PC-9 (cell line): ENCODE measurements at places on chromosomes 2 and 18. TPM values are rescaled to one million over a fixed set of nuclear protein-coding genes. Genes with fewer than 3 reads are reported as not detected.
A peak's percentile ranks its signal among the peaks of the same experiment; 100 is the strongest.

ASNSD1 gene
- 14.8 TPM in 2 replicates for total RNA-seq

MOGAT1 gene
- 0.35 and 0.65 TPM in 2 replicates for total RNA-seq

DNA sequence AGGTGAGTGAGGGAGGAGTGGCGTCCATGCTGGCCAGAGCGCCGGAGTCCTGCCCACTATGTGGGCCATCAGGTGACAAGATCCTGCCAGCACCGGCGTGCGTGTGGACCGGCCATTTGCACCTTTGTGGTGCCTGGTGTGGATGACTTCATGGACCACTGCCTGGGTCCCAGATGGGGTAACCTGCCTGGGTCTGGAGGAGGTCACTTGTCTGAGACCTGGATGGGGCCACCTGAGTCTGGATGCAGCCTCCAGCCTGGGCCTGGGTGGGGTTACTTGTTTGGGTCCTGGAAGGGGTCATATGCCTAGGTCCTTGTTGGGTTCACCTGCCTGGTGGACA, 299.6 kb downstream of the NDUFA10 start:
- no peaks in the 10 kb centered on the region for H3K36me3 ChIP-seq
- H3K4me1 ChIP-seq = no peaks in the 10 kb centered on the region
- DNase-seq = no peak
- no peak overlapping the region for H3K4me3 ChIP-seq

ZNG1B gene
- total RNA-seq = 37.5 and 42.2 TPM in 2 replicates

- H3K27me3 ChIP-seq = no peaks in the 10 kb centered on the region
- H3K36me3 ChIP-seq = no peaks in the 10 kb centered on the region
- no peak overlapping the region for H3K4me3 ChIP-seq
- no peak overlapping the region for H3K27ac ChIP-seq
Measured at GRCh38 chr18:34600158-34600557, 109.9 kb upstream of the DTNA start.

PCARE gene
- total RNA-seq = not detected in 2 replicates

DNA sequence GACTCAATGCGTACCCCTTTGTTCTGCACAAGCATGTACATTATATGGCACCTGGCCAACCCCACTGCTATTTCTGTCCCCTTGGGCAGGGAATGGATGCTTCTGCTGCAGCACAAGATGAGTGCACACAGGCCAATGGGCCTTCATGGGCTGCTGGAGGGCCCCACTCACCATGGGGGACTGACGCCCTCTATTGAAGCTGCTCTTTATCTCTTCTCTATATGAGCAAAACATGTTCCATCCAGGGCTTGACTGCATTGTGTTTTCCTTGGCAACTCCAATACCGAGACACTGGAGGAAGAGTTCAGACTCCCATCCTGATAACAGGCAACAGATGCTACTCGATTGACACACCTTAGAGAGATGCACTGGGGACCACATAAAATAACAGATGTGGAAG, 251.6 kb upstream of the NCKAP5 start:
- no peak overlapping the region for H3K4me3 ChIP-seq
- no peaks in the 10 kb centered on the region for H3K36me3 ChIP-seq
- no peak for DNase-seq
- H3K27me3 ChIP-seq = no peaks in the 10 kb centered on the region
- no peak overlapping the region for H3K27ac ChIP-seq

DNA sequence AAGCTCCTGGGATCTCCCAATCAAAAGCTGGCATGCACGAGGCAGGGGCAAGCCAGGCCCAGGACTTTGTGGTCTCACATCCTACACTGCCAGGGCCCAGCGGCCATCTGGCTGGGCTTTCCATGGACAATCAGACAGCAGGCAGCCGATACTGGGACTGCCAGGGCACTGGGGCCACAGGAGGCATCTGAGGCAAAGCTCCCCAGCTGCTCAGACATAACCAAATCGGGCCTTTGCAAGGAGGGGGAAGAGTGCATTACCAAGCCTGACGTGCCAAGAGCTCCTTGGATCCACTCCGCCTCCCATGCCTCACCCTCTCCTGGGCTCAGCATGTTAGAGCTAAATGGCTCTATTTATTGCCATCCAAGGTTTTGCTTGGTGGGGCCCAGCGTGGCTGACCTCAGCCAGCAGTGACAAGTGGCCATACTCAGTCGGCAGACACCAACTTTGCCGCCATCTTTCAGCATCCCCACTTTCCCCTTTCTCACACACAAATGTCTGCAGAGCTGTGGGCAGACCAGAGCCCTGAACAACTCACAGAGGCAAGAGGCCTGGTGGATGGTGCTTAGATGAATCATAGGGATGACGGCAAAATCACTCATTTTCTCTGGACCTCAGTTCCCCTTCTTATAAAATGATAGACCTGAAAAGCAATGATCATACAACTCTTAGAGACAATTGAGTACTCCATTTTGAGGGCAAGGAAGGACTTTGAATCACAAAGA, 200.8 kb downstream of the TTC32 start:
- no peak overlapping the region for H3K27ac ChIP-seq
- no peak for DNase-seq
- no peaks in the 10 kb centered on the region for H3K27me3 ChIP-seq
- H3K4me1 ChIP-seq = no peaks in the 10 kb centered on the region

GCFC2 gene
- total RNA-seq = 15.7 and 20.0 TPM in 2 replicates

CREB1 gene
- total RNA-seq = 36.1 and 42.2 TPM in 2 replicates

GRCh38 chr2:207473049-207473930, 56.5 kb upstream of the CREB1 start:
- no peak overlapping the region for H3K4me3 ChIP-seq
- no peaks in the 10 kb centered on the region for H3K27me3 ChIP-seq
- peaks cover 18% of the 10 kb centered on the region for H3K4me1 ChIP-seq
- H3K36me3 ChIP-seq = no peaks in the 10 kb centered on the region
- H3K27ac ChIP-seq = no peak overlapping the region

DNA sequence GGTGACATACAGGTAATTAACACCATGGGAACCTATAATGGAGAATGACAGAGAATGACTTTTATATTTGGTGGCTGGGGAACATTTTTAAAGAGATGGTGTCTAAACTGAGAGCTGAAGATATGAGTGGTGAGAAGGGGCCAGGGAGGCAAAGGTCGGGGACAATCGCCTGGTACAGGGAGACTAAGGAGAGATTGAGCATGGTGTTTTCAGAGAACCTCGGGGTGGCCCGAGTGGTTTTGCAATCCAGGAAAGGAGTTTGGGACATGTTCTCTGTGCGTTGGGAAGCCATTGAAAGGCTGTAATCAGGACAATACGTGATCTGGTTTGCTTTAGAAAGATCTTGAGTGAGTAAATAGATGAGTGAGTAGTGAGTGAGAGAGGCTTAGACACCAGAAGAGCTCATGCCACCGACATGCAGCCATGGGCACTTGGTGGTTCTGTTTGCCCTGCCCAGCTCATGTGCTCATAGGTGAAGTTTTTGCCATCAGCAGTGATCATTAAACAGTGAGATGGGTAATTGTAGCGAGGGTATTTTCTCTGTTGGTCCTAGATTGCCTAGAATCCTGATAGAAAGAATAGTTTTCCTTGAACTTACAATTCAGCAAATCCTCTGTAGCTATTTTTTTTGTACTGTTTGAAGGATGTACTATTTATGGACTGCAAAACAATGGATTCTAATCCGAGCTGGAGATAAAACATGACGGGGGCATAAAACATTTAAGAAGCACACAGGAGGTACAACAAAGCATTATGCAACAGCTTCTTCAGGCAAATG, 114.7 kb downstream of the SH3RF3 start:
- DNase-seq = no peak
- H3K27ac ChIP-seq = peak overlapping the region; percentile 88
- H3K36me3 ChIP-seq = no peaks in the 10 kb centered on the region
- H3K4me1 ChIP-seq = peaks cover 76% of the 10 kb centered on the region
- H3K4me3 ChIP-seq = peak overlapping the region; percentile 9; the same call in 1 of the 2 replicates

DNA sequence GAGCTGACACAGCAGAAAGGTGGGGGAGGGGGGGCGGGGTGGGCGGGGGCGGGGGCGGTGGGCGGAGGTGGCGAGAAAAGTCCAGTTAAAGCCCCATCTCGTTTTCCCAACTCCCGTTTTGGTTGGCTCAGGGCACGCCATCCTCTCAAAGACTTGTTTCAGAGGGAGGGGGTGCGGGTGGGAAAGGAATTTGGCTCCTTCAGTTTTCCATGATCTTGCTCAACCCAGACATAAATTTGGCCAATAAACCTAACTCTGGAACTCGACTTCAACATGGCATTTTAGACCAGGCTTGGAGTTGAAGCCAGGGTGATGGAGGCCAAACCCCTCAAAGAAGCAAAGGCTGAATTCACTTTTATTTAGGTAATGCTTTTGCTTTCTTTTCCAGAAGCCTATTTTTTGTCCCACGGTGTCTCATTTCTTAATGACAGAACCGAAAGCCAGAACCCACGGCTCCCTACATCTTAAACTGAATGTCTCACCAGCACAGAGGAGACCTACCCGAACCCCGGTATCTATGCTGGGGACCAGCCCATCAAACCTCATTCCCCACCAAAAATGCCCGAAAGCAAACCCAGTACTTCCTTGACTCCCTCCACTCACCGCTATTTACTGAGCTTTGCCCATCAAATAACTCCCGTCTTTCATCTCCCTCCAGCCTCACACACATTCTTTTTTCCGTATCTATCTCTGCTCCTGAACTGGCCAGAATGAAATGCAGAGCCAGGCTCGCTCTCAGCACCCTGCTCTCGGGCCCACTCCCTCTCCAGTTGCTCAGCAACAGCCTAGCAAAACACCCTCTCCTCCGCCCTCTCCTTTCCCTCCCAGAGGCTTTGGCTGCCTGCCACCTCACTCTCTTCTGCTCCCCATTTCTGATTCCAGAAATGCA, 4.3 kb downstream of the IGFBP5 start:
- no peaks in the 10 kb centered on the region for H3K27me3 ChIP-seq
- H3K4me1 ChIP-seq = peaks cover under 1% of the 10 kb centered on the region; the same call in 1 of the 2 replicates
- no peak overlapping the region for H3K4me3 ChIP-seq
- peak; percentile 42 for DNase-seq
- H3K36me3 ChIP-seq = no peaks in the 10 kb centered on the region
- no peak overlapping the region for H3K27ac ChIP-seq

DNA sequence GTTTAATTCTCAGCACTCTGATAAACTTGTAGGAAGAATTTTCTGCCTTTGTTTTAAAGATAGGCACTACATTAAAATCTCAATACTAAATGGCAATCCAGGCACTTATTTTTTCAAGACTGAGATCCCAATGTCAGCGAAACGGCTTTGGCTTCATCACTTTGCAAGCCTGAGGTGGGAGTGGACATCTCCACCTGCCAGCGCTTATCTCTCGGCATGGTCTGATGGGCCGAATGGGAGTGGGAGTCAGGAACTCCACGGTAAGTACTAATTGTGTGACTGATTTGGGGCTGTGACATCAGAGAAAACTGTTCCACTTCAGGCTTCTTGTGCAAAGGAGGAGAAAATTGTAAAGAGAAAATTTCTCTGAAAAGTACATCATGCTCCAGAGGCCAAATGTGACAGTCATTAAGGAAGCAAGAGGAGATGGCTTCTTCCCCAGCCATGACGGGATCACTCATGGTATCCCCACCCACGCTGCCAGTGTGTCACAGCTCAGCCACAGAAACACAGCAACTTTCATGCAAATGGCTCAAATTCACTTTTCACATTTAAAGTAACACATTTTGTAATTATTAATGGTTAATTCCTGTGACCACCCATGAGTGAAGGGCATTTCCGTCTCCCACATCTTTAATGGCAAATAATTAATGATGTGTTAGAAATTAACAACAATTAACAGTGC, 385.5 kb upstream of the HNRNPA3 start:
- peaks cover 26% of the 10 kb centered on the region for H3K27me3 ChIP-seq
- H3K4me1 ChIP-seq = no peaks in the 10 kb centered on the region
- H3K4me3 ChIP-seq = no peak overlapping the region
- no peaks in the 10 kb centered on the region for H3K36me3 ChIP-seq
- H3K27ac ChIP-seq = no peak overlapping the region
- DNase-seq = no peak

POTEJ gene
- total RNA-seq = not detected in 2 replicates

ALK gene
- not detected in 2 replicates for total RNA-seq

DNA sequence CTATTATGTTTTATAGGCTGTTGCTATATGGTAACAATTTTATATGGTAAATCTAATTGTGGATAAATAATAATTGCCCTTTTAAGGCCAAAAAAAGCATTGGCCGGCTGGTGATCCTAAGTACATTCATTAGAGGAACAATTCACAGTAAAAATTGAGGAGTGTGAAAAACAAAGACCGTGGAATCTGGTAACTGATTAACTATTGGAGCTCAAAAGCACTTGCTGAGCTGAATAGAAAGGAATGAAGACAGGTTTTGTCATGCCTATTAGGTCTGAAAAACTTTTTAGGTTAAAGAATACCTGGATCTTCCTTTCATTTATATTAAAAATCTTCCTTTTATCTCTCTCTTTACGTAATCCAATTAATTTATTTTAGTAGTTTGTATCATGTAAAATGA, 18.5 kb upstream of the RBBP8 start:
- H3K4me1 ChIP-seq = peaks cover 40% of the 10 kb centered on the region
- peak overlapping the region; percentile 39 for H3K27ac ChIP-seq
- no peak for DNase-seq
- H3K27me3 ChIP-seq = no peaks in the 10 kb centered on the region
- peak overlapping the region; percentile 22; the same call in 1 of the 2 replicates for H3K4me3 ChIP-seq
- no peaks in the 10 kb centered on the region for H3K36me3 ChIP-seq

- H3K27ac ChIP-seq = no peak overlapping the region
- DNase-seq = no peak
- no peak overlapping the region for H3K4me3 ChIP-seq
- peaks cover 7% of the 10 kb centered on the region; the same call in 1 of the 2 replicates for H3K4me1 ChIP-seq
- H3K36me3 ChIP-seq = no peaks in the 10 kb centered on the region
Measured at GRCh38 chr2:186558512-186559276, 31.2 kb upstream of the ITGAV start.

DNA sequence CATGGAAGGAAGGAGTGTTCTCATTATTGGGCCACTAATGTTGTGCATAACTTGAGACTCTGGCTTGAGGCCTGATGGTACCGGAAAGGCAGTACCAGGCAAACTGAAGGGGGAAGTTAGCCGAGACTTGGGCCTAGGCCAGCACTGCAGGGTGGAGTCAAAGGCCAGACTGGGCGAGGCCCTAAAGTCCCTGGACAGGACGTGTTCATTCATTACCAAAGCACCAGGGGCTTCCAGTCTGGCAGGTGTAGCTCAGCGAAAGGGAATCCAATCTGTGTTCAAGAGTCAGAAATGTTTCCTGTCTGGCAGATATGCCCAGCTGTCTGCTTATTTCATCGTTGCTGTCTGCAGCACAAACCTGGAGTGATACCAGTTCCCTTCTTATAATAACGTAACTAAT, 4.7 kb upstream of the ITSN2 start:
- peak; percentile 74 for DNase-seq
- no peak overlapping the region for H3K4me3 ChIP-seq
- no peaks in the 10 kb centered on the region for H3K36me3 ChIP-seq
- H3K27ac ChIP-seq = peak overlapping the region; percentile 37; the same call in 1 of the 2 replicates
- no peaks in the 10 kb centered on the region for H3K27me3 ChIP-seq

DNA sequence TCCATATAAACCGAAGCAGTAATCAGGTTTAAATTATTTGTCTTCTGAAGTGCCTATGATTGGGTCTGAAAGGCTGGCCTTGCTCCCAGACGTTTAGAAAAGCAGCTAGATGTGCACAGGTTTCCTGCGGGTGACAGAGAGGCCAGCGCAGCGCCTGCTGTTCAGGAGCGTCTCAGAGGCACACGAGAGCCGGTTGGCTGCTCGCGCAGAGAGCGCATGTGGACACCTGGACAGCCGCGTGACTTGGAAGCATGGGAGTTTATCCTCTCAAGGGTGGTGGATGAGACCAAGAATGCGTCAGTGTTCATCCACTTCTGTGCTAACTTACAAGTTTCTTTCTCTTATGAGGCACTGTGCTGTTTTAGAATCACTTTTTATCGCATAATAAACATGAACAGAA, 303.7 kb downstream of the PTGR3 start:
- no peaks in the 10 kb centered on the region for H3K27me3 ChIP-seq
- no peak overlapping the region for H3K4me3 ChIP-seq
- H3K36me3 ChIP-seq = no peaks in the 10 kb centered on the region
- no peak for DNase-seq
- no peaks in the 10 kb centered on the region; the same call in 1 of the 2 replicates for H3K4me1 ChIP-seq
- H3K27ac ChIP-seq = no peak overlapping the region
